AG08395 (cell line): ENCODE measurements at places on chromosomes 7 and 10.

DNA sequence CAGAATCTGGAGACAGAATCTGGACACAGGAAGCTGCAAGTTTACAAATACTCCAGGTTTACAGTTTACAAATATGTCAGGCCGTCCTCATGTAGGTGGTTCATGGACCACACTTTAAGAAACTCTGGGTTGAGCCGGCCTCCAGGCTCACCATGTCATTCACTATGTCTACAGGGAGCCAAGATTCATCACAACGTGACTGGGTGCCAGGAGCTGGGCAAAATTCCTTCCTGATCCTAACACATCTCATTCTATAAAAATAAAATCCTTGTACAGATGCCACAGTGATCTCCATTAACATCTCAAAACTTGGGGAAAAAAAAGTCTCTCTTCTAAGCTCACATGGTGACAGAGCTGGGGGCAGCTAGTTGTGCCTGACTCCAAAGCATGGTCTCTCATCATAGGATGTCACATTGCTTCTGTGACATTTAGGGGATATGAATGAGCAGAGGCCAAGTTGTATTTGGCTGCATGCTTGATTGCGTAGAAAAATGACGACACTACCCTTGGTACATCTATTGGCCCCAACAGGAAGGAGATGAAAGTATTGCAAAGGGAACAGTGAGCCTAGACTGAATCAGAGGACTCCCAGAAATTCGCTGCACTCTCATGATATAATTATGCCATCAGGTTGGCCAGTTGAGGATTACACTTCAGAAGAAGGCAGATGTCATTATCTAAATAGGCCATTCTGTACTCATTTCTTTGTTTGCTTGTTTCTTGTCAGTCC is 35.9 kb downstream of the MTURN start:
- DNase-seq: no peak

DNA sequence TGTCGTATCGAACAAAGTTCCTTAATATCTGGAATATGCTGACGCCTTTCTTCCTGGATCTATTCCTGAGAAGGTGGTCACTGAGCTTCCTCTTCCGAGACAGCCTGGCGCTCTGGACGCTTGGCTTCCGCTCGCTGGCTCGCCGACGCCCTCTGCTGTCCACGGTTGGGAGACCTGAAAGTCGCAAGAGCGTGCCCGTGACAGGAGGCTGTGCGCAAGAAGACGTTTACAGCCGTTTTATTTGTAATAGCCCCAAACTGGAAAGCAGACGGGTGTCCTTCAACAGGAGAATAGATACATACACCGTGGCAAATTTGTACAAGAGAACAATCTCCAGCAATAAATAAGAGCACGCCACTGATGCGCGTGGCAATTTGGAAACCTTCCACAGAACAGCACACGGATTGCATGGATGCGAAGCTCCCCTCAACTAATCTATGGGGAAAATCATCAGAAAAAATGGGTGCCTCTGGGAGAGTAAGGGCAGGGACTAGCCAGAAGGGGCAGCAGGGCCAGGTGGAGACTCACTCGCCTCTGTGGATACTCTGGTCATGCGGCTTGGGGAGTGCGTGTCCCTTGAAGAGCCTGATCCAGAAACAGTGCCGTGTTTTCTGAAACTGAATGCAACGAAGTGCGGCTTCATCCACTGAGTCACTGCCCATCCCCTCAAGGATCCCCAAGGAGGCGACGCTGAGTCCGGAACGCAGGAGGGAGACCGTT is 41.5 kb upstream of the BNIP3 start:
- DNase-seq: peak; percentile 87

DNA sequence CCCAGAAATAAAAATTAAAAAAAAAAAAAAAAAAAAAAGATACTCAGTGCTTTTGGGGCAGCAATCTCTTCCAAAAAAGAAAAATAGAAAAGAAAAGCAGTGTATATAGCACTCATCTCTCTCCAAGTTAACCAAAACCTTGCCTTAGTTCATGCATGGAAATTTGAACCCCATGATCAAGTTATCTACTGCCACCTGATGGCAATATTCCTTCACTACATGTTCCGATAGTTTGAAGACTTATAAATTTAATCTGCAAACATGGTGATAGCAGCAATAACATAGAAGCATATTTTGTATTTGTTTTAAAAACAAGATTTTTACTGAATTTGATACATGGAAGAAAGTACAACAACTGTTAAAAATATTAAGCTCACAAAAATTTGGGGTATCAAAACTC is 48.6 kb upstream of the SLIT1 start:
- DNase-seq: peak; percentile 54

- DNase-seq: no peak
These were observed 27.6 kb upstream of the SFMBT2 start for GRCh38 chr10:7438196-7438986.

DNA sequence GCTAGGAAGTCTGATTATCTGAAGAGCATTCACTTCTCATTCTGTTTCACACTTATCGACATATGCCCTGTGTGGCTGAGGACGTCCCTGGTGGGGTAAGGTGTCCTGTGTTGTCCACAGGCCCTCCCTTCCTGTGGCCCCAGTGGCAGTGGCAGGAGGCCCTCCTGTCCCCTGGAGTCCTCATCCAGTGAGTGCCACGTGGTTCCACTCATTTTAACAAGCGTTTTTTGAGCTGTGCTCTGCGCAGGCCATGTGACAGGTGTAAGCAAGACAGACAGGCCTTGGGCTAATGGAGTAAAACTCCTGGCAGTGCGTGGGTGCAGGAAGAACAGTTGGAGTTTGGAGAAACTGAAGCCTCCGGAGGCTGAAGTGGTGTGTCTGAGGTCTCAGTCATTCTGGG is 39.3 kb upstream of the PPIF start:
- no peak for DNase-seq

DNA sequence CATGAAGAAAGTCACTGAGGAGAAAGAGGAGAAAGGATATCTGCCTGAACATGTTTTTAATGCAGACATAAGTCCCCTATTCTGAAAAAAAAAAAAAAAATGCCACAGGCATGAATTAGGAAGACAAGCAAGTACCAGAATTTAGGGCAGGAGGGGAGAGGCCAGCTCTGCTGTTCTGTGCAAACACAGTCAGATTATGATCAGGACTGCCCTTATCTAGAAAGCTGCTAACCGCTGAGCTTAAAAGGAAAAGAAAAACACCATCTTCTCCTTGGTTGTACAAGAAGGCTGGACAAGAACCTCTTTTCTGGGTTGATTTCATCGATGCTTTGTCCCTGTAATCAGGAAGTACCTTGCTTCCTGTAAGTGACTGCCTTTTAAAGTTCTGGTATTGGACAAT is 15.3 kb upstream of the PWWP2B start:
- no peak for DNase-seq

- DNase-seq: no peak
These were observed 13.5 kb downstream of the LRRC20 start for GRCh38 chr10:70368774-70369482.

- no peak for DNase-seq
These were observed 17.9 kb upstream of the SGMS1 start for GRCh38 chr10:50641626-50642025.

DNA sequence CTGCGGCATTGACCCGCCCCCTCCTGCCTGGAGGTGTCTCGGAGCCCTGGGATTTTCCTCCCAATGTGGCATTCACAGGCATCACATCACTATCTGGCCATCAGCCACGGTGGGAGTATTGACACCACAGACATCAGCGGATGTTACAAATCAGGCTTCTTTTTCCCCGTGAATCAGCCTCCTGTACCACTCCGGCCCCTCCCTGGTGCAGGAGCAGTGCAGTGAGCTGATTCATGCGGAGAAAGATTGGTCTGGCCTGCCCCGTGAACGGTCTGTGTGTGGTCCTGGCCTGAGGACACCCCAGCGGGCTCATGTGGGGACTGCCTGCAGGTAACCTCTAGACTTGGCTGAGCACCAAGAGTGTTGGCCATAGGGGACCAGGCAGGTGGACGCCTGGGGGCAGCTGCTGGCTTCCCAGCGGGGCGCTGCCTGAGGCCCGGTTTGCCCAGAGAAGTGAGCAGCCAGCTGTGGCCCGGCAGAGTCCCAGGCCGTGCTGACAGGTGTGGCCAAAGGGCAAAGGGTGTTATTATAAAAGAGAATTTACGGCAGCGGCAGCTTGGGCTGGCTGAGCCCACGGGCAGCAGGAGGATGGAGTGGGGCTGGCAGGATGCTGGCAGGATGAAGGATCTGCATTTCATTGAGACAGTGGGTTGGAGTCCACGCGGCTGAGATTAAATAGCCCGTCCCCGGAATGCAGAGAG is 32.1 kb upstream of the GNA12 start:
- DNase-seq: peak; percentile 75

DNA sequence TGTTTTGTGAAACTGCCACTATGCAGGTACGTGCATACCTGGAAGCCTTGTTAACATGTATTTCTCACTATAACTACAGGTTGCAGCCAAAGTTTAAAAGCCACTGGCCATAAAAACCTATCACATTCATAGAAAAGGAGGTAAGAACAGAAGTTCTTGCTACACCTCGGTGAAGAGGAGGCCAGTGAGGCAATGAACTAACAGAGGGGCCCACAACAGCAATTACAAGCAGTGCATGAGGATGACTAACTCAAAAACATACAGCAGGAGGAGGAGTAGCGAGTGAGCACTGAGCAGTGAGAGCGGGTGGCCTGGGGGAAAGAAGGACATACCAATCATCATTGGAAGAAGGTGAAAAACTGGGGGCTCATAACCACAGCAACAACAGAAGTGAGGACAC is 51.6 kb downstream of the NUDCD3 start:
- DNase-seq: no peak

DNA sequence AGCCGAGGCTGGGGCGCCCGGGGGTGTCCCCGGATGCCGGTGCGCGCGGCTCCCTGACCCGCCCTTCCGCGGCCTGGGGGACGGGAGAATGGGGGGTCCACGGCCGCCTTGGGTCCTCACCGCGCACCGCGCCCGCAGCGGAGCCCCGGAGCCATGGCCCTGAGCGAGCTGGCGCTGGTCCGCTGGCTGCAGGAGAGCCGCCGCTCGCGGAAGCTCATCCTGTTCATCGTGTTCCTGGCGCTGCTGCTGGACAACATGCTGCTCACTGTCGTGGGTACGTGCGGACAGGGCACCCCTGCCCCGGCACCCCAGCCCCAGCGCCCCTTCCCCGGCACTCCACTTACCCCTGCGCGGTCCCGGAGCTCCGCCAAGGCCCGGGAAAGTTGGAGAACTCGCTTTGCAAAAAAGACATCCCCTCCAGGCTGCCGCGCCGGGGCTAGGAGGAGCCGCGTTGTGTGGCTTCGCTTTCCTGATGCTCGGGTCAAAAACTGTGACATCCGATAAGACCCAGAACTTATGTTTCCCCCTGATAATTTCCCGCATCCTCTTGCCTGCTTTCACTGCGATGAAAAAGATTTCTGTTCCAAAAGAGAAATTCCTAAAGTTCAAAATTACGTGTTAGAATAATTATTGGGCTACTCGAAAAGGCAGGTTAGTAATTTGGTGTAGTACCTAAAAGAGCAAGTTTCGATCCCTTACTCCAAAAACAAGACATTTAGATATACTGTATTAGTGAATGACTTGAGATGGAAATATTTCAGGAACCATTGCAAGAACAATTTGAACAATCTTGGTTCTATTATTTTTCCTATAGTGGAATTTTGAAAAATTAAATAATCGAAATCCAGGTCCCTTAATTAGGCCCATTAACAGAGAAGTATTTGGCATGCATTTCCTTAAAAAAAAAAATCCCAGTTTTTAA is 888 bp downstream of the SLC18A2 start:
- peak; percentile 25 for DNase-seq

DNA sequence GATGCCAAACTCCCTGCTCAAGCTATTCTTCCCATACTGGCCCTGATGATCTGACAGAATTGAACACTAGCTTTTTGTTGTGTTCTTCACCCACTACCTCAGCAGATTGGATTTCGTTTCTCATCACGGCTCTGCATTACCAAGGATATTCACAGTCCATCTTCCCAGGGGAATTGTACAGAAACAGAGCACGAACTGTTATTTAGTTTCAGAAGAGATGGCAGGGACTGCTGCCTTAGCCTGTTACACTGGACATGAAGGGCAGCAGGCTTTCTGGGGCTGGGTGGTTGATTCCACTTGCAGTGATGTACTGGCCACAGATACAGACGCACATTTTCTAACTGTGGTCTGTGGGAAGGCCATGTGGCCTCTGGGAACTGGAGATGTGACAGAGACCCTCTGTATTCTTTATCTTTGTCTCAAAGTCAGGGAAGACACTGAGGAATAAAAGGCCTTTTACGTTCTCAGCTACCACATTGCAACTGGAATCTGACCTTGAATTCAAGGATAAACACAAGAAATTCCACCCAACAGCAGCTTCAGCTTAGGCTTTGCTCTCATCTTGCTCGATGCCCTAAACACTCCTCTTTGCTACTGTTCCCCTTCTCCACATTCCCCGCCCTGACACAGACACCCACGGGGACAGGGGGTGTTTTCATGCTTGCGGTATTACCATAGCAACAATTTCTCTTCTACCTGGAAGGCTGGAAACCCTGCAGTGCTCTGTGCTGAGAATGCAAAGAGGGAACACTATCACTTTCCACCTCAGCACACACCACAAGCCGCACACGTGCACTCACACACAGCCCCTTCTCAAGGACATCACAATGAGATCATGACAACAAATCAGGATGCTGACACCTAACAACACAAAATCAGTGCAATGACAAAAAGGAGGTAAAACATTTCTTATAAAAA is 81.7 kb downstream of the RNF216 start:
- DNase-seq: no peak

DNA sequence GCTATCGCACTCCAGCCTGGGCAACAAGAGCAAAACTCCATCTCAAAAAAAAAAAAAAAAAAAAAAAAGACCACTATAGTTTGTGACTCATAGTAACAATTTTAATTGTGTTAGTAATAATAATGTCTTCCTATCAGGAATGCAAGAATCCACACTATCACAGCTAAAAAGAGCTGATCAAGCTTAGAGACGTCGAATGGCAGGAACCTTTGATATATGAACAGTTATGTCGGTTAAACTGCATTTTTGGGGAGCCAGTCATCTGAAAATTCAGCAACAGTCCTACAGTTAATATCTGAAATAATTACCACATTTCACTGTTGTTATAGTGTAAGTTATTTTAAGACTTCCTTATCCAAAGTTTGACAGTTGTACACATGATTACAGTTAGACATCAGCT is 8.8 kb downstream of the PHYH start:
- no peak for DNase-seq

GRCh38 chr7:45683556-45684148 is 109.5 kb downstream of the ADCY1 start:
- no peak for DNase-seq

- DNase-seq: no peak
These were observed 51.2 kb downstream of the NPTX2 start for GRCh38 chr7:98668255-98668654.
